ENCODE measurements at places on chromosomes 3 and 15.

- no peak for DNase-seq
Observed at GRCh38 chr3:169591159-169591951, 72.2 kb downstream of the MECOM start.

GRCh38 chr3:159978918-159979703 is 9.5 kb upstream of the IL12A start:
- DNase-seq = no peak

GRCh38 chr15:39583596-39584265 is 2.9 kb downstream of the THBS1 start:
- DNase-seq = peak; percentile 55

DNA sequence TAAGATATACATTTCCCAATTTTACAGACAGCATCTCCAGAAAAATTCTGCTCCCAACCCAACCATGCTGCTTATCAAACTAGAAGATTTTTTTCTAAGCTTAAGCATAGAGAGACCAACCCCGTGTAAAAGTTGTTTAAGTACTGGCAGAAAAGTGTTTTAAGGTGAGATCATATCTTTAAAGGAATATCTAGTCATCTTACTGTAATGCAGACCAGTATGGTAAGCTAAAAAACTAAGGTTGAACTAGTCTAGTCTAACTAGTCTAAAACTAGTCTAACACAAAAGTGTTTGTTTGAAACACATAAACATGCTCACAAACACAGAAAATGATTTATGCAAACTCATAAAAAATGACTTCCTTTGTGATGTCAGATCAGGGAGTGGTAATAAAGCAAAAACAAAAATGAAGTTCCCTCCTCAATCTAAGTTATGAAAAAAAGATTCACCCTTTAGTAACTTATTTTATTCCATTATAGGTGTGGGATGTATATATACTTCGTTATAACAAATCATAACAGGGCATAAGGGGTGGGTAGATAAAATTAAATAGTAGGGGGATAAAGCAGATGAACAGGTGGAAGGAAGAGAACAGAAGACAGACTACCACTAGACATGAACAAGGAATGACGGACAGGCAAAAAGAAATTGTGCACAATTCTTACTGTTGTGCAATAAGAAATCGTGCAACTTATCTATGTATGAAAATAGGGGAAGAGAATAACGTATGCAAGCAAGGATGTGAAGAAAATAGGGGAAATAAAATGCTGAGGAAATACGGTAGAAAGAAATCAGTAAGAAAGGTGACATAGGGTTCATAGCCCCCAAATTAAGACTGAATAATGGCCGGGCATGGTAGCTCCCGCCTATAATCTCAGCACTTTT is 10.0 kb downstream of the MYO5A start:
- no peak for DNase-seq

GRCh38 chr15:100090411-100090810 is 251.4 kb downstream of the ADAMTS17 start:
- DNase-seq = peak; percentile 6

DNA sequence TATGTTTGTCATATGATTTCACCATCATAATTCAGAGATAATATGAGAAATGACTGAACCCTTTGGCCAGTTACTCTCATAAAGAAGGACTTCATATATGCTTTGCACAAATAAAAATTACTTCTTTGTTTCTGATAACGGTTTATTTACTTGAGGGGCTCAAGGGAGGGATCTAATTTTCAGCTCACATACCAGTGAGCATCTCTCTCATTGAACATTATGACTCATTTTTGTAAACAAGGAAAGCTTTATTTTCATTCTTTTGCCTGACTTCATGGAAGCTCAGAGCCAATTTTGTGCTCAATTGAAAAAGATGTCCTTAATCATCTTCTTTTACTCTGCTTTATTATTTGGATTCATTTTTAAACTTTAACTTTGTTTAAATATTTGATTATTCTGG is 5.8 kb downstream of the NLGN1 start:
- no peak for DNase-seq

GRCh38 chr3:31670136-31670535 is 137.4 kb downstream of the STT3B start:
- no peak for DNase-seq

- peak; percentile 53 for DNase-seq
Observed at GRCh38 chr3:32240159-32240545, 1.7 kb downstream of the CMTM8 start.

DNA sequence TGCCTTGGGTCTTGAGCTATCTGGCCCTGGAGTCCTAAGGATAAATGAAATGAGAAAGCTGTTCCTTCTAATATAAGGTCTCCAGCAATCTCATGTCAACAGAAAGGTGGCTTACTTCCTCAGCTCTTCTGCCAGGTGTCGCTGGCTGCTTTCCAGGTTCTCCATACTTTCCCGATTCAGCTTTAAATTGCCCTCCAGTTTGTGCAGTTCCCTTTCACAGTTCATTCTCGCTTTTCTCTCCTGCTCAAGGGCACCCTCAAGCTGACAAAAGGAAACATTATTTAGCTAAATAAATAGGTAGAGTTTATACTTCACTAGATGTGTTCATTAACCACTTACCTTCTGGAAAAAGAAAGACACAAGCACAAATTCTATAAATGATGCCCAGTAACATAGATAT is 73.0 kb downstream of the MYH15 start:
- no peak for DNase-seq

DNA sequence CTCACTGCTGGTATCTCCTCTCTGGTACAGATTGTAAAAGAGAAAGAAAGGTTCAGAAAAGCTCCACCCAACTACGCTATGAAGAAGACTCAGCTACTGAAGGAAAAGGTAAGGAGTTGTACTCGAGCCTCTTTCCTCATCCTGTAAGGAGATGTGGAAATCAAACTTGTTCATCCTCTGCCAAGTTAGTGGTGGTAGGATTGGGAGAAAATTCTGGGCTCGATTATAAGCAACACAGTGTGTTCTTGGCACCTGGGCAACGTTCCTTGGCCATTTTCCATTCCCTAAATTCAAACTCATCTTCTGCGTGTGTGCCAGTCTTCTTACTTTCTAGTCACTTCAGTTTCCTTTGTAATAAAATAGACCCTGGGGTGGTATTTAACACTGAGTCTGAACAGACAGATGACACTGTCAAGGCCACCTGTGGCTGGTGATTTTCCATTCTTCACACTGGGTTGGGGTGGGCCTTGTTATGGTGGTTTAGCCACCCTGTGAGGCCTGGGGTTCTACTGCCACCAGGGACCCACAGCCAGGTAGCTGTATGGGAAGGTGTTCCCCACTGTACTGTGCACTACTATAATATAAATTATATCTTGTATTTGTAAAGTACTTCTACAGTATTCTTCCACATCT is 17.1 kb upstream of the ITPKA start:
- DNase-seq = no peak

DNA sequence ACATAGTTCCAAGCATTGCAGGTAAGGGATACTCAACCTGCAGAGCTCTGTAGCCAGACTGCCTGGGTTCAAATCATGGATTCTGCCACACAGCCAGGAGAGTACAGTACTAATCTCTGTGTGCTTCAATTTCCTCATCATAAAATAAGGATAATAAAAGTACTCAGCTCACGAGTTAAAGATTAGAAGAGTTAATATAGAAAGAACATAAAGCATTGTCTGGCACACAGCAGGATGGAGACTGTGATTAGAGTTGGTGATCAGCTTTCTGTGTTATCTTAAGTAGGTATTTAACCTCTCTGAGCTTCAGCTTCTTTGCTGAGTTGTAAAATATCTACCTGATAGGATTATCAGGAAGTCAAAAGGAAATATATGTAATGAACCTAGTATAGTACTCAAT is 2.7 kb downstream of the CEP70 start:
- DNase-seq = no peak

- DNase-seq = no peak
Observed at GRCh38 chr3:194139814-194140391, 4.0 kb downstream of the HES1 start.

DNA sequence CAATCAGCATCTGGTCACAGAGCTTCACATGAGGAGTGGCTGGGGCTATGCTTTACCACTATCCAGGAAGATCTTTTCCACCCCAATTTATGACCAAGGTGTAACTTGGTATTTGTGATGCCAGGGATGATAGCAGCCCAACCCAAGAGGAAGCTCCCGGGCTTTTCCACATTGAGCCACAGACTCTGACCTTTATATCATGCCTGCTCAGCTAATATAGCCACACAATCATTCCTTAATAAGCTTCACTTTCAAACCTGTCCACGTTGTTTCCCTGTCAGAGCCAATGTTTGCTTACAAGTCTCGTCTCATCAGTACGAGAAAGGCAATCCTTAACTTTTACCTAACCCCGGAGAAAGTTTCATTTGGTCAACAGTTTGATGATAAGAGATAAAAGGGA is 330.9 kb downstream of the SHQ1 start:
- no peak for DNase-seq

DNA sequence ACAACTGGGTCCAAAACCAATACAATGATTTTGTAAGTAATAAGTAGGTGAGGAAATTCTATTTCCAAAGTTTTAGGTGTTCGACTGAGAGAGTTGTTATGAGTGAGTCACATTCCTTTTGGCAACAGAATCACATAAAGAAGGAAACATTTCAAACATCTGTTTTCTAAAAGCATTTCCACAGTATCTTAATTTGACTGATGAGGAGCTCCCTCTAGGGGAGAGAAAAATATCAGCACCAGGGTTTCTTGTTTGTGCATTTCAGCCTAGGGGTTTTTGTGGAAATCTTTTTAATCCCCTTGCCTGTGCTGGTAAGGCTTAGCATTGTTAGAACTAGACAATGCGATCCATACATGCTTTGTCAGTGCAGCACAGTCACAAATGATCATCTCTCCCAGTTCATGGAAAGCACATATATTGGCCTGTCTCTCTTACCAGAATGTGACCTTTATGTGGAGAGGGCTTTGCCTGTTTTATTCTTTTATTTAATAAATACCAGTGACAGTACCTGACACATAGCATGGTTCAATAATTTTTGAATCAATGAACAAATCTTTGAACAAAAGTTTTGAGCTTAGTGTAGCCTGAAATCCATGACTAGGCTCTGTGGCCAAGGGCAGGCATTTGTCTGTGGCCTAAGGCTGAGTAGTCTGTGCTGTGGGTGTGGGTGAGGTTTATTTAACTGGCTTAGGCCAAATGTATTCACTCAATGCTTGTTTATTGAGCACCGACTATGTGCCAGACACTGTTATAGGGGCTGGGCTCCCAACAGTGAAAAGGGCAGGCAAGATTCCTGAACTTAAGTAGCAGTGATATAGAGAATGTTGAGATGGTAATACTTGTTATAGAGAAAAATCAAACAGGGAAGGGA is 21.1 kb upstream of the IQCF6 start:
- peak; percentile 72 for DNase-seq

DNA sequence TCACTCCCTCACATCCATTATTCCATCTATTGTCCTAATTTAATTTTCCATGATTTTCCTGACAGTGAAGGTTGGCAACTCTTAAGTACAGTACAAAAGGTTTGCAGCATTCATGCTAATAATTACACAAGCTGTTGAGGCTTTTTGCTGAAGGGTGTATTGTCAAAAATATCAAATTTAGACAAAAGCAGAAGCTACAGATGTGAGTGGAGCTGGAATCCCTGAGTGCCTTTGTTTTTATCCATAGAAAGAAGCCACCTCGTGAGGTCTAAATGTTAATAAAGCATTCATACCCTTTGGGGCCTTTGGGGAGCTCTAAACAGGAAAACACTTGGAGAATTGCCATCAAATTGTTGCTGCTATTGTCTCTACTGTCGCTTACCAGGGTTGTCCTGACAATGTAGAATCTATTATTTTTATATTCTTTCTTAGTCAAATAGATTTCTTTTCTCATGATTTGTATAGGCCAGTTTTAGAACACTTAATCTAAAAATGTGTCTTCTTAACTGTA is 185.8 kb upstream of the ROBO1 start:
- DNase-seq = no peak

DNA sequence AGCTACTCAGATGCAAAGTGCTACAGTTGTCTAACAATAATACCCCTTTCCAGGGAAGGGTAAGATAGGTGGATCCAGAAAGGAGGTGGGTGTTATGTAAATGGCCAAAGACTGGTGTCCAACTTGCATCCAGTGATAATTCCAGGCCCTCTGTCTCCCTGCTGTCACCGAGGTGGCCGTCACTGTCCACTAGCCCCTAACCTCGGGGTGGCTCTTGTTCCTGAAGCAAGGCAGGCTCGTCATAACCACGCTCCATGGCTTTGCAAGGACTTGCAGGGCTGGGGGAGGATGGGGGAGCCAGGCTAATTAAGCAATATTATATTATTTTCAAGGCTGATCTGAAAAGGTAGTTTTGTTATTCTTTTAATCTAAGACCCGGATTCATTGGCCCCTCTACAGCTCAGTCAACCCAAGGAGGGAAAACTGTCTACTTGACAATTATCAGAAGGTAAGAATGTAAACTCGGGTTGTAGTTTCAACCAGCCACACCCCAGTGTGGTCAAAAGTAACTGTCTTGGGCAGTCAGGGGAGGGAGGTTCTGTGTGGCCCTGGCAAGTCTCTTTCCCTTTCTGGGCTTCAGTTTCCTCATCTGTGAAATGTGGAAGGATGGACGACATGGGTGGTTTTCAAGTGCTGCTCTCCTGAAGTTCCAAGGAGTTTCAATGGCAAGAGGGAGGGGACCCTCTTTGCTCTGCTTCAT is 220.1 kb upstream of the BHLHE40 start:
- no peak for DNase-seq

DNA sequence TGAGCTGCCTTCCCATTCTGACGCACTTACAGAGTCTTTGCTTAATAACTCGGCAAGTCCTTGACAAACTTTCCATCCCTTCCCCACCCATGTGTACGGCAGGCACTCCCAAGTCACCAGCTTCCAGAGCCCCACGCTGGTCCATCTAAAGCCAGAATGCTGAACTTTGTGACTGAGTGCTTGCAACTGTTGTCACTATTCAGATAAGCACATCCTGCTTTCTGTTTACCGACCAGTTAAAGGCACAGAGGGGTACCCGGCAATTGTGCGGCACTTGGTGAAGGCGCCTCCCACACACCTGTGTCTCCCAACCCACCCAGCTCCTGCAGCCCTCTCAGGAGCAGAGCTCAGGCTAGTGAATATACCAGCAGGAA is 430.6 kb downstream of the FOXP1 start:
- no peak for DNase-seq

DNA sequence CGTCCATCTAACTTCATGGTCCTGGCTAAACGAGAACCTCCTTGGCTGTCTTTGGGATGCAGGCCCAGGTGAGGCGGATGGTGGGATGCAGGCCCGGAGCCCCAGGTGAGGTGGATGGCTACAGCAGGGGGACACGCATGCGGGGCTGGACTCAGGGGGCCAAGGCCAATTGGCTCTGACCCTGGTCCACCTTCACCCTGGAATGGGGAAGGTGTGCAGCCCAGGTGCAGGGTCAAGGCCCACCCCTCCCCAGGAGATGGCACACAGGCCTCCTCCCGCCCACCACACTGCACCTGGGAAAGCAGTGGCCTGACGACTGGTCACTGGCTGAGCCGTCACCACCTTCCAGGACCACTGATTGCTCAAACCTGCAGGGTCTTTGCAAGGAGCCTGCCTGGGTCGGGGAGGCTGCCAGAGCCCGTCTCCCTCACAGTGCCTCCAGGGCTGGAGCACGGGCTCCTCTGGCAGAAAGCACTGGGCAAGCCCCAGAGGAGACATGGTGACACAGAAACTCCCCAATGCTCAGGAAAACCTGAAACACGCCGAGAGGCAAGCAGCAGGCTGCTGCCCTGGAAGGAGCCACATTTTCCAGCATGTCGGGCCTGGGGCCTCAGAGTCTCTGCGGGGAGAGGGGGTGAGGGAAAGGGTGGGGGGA is 159.6 kb downstream of the LRRK1 start:
- no peak for DNase-seq
